Stimulated activated naive B cell treated with anti-CD40 and anti-IgM and Interleukin-4, amounts not matched to agents 10 μg/mL and 1 μg/mL and 100 μg/mL, for 72 hours (primary cell): ENCODE measurements at places on chromosomes 12 and 14.

DNA sequence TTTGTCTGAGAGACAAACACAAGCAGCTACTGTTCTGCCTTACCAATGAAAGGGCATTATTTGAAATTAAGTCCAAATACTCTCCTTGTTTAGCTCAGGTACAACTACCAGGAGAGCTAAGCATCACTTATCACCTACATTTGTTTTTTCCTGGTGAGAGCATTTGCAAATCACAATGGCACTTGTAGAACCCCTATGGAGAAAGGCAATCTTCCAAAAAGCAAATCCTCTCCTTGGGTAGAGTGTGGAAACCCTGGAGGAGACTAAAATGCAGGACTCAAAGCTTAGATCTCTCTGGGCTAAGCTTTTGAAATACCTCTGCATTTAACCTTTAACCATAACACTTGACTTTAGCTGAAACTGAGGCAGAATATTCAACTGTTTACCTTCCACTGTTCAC lies 20.8 kb downstream of the GTSF1 start:
- no peaks in the 10 kb centered on the region for H3K4me1 ChIP-seq
- H3K27me3 ChIP-seq: no peaks in the 10 kb centered on the region
- H3K36me3 ChIP-seq: no peaks in the 10 kb centered on the region
- no peak overlapping the region for H3K27ac ChIP-seq
- H3K4me3 ChIP-seq: no peak overlapping the region

GRCh38 chr12:7485095-7485494 lies 18.5 kb downstream of the CD163 start:
- H3K4me1 ChIP-seq: no peaks in the 10 kb centered on the region
- H3K36me3 ChIP-seq: no peaks in the 10 kb centered on the region
- H3K4me3 ChIP-seq: no peak overlapping the region
- DNase-seq: no peak
- H3K27ac ChIP-seq: no peak overlapping the region

DNA sequence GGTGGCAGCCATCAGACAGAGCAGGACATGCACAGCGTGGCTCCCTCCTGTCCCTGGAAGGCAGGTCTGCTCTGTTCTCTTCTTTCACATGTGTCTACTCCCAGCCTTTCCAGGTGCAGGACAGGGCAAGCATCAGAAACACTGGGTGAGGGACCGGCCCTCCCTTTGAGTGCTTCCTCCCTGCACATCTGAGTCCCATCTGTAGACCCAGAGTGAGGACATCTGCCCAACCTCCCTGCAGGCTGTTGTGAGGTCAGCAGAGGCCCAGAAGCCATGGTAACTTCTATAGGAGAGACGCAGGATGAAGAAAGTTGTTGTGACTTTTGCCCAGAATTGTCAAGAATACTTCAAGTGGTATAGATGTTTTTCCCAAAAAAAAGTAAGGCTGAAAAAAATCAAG lies 282.7 kb downstream of the CACNA1C start:
- no peaks in the 10 kb centered on the region for H3K36me3 ChIP-seq
- no peak overlapping the region for H3K27ac ChIP-seq
- H3K4me1 ChIP-seq: peaks cover 21% of the 10 kb centered on the region
- H3K4me3 ChIP-seq: no peak overlapping the region
- DNase-seq: no peak
- H3K27me3 ChIP-seq: peaks cover 12% of the 10 kb centered on the region

DNA sequence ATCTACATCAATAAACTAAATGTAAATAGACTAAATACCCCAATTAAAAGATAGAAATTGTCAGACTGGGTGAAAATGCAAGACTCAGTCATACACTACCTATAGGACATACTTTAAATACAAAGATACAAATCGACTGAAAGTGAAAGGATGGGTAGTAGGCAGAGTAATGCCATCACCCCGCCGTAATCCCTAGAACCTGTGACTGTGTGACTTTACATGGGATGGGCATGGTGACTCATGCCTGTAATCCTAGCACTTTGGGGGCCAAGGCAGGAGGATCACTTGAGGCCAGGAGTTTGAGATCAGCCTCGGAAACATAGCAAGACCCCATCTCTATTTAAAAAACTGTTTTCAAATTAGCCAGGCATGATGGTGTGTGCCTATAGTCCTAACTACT lies 2.6 kb upstream of the EVL start:
- H3K27me3 ChIP-seq: no peaks in the 10 kb centered on the region
- H3K36me3 ChIP-seq: peaks cover 4% of the 10 kb centered on the region
- H3K27ac ChIP-seq: peak overlapping the region; percentile 53
- H3K4me3 ChIP-seq: peak overlapping the region; percentile 17

DNA sequence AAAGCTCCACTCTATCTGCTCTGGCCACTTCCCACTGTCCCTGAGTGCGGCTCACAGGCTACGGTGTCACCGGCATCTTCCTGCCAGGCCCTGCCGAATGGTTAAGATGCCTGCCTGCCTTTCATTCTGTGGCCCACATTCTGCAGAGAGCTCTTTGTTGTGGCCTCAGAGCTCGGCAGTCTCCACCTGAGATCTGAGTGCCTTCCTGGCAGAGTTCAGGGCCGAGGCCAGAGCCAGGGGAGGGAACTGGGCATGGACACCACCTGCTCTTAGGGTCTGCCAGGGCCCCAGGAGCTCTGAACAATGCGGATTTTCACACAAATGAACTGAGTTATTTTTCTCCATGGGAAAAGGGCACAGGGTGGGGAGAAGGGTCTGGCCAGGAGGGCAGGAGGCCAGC lies 127.2 kb downstream of the RBM19 start:
- no peak overlapping the region for H3K4me3 ChIP-seq
- peaks cover 2% of the 10 kb centered on the region for H3K4me1 ChIP-seq
- peaks cover 33% of the 10 kb centered on the region for H3K36me3 ChIP-seq
- no peaks in the 10 kb centered on the region for H3K27me3 ChIP-seq
